ENCODE measurements at places on chromosomes 7 and 10.

DNA sequence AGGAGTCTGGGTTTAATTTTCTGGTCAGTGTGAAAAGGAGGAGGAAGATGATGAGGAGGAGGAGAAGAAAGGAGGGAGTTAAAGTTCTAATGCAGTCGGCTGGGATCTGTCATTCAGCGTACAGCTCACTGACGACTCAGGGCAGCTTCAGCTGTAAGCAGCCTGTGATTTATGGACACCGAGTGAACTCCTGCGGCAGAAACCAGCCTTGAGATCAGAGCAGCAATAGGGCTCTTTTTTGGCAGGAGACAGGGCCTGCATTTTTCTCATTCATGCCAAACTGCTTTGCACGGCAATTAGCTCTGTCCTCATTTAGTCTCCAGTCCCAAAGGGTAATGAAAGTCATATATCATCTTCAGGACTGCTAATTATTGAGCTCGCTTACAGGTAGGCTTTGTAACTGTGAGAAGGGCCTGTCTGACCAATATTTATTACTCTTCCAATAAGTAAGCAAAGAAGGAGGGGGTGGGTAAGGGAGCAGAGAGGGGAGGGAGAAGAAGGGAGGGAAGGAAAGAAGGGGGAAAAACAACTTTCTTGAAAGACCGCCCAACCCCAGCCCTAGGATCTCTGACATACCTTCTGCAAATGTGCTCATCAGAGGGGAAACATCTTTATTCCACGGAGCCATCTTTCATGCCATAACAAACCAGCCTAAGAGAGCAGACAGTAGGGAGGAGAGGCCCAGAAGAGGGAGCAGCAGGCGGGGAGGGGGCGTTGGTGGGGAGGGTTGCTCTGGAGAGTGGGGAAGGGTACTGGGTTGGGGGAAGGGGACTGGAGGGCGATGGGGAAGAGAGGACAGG is 48.1 kb upstream of the COMTD1 start:
- DNase-seq = no peak

DNA sequence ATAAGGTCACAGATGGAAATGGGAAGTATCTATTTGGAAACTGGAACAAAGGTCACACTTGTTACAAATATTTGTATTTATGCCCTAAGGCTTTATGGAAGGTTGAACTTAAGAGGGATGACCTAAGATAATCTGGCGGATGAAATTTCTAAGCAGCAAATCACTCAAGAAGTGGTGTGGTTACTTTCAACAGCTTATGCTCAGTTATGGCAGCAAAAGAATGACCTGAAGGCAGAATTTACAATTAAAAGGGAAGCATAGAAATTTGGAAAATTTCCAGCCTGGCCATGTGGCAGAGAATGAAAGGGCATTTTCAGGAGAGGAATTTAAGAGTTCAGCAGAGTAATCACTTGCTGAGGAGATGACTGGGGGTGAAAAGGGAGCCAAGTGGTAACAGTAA is 95.8 kb upstream of the TNS3 start:
- no peak for DNase-seq

DNA sequence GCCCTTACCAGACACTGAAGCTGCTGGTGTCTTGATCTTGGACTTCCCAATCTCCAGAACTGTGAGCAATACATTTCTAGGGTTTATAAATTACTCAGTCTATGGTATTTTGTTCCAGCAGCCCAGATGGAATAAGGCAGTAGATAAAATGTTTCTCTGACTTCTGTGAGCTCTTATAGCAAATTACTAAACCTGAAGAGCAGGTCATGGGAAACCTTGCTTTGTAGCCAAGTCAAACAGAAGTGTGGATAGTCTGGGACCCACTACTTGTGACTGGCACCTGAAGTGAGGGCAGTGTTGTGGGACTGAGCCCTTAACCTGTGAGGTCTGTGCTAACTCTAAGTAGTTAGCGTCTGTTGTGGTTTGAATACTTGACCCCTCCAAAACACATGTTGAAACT is 4.6 kb upstream of the TBRG4 start:
- no peak for DNase-seq

GRCh38 chr7:2016761-2017480 is 215.8 kb downstream of the MAD1L1 start:
- no peak for DNase-seq

GRCh38 chr7:143892527-143893300 is 9.3 kb downstream of the TCAF1 start:
- peak; percentile 59 for DNase-seq

GRCh38 chr10:76644476-76644875 is 993.1 kb downstream of the KCNMA1 start:
- DNase-seq = no peak

GRCh38 chr7:42617806-42618457 is 293.9 kb downstream of the C7orf25 start:
- no peak for DNase-seq

DNA sequence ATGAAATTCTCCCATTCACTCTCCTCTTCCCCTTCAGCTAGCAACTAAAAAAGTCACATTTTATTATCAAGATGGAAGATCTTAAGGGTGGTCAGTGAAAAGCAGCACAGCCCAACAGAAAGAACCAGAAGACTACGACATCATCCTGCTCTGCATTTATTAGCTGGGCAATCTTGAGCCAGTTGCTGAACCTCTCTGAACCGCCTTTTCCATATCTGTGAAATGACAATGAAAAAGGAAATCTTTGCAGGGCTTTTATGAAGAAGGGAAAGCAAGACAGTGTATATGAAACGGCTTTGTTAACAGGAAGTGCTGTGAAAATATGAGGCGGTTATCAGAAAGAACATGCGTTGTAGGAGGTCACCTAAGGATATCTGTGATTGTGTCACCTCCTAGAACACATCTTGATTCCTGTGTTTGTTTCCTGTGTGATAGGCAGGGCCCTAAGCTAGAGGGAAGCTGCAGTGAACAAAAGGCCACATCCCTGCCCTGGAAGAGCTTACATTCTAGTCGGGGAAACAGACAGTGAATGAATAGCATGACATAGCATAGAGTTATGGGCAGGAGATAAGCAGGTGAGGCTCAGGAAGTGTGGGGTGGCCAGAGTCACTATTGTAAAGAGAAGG is 36.0 kb upstream of the KCNMA1 start:
- no peak for DNase-seq

DNA sequence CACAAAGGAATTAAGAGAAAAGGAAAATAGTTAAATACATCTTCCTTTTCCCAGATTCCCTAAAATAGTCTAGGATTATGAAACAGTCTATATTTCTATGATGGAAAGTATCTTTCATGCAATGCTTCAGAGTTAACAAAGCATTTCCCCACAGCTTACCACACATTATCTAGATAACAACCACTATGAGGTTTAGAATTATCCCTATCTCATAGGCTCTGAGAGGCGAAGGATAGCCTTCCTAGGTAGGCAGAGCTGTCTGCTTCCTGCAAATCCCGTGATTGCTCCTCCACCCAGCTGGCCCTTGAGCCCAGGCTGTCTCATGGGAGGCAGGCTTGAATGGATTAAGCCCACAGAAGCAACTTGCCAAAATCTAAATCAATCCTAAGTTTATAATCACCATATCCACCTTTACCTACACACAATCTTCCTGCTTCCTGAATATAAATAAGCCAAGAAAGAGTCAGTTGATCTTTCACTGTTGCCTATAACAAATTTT is 321.4 kb upstream of the AOAH start:
- DNase-seq = peak; percentile 23

GRCh38 chr7:124171068-124171467 is 138.2 kb upstream of the TMEM229A start:
- no peak for DNase-seq

DNA sequence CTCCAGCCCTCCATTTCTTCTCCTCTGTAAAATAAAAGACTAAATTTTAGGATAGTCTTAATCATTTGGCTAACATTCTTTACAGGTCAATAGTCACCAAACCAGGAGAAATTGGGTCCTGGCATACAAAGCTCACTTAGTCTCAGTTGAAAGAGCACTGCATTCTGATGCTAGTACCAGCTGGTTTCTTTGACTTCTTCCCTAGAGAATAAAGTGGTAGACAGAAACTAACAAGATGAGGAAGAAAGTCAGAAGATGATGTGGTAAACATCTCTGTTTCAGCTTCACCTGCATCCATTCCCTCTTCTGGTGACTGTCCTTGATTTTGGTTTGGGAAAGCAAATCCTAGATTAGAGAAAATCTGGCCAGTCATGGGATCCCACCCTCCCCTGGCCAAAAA is 37.2 kb downstream of the NKX2-3 start:
- no peak for DNase-seq

GRCh38 chr7:108486291-108486966 is 30.2 kb upstream of the NRCAM start:
- peak; percentile 9 for DNase-seq

- no peak for DNase-seq
These were observed 16.2 kb downstream of the ATG9B start for GRCh38 chr7:151008143-151008510.

- DNase-seq = no peak
These were observed 483.0 kb downstream of the MAGI2 start for GRCh38 chr7:78970440-78970916.

- DNase-seq = no peak
These were observed 16.0 kb downstream of the TWIST1 start for GRCh38 chr7:19101472-19101871.

- DNase-seq = no peak
These were observed 91.0 kb downstream of the SLC16A9 start for GRCh38 chr10:59618666-59619065.

DNA sequence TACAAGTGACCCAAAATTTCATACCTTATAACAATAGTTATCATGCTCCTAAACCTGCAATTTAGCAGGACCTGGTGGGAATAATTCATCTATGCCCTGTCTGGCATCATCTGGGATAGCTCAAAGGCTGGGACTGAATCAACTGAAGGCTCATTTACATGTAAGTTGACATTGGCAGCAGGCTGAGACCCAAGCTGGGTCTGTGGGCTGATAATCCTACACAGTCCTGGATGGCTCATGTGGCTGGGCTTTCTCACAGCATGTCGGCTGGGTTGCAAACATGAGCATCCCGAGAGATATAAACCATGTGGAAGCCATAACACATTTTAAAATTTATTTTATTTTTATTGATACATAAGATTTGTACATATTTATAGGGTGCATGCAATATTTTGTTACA is 19.5 kb upstream of the ABCB5 start:
- DNase-seq = no peak

DNA sequence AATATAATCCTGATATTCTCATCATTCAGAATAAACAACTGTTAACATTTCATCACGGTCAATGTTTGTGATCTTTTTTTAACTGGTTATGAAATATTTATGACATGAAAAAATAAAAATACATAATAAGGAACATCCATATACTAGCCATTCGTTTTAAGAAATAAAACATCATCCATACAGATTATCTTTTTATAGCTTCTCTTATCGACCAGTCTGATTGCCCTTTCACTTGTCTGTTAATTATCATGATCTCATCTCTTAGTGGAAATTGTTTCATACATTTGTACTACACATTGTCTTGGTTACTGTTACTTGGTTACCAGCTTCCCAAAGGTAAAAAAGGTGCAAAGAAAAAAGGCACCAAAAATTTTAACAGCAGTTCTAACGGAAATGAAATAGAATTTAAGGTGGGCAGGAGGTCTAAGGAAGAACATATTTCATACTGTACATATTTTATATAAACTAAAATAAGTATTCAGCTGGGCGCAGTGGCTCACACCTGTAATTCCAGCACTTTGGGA is 8.4 kb downstream of the ARHGAP21 start:
- no peak for DNase-seq

GRCh38 chr7:2719007-2719406 is 31.0 kb downstream of the AMZ1 start:
- peak; percentile 40 for DNase-seq

DNA sequence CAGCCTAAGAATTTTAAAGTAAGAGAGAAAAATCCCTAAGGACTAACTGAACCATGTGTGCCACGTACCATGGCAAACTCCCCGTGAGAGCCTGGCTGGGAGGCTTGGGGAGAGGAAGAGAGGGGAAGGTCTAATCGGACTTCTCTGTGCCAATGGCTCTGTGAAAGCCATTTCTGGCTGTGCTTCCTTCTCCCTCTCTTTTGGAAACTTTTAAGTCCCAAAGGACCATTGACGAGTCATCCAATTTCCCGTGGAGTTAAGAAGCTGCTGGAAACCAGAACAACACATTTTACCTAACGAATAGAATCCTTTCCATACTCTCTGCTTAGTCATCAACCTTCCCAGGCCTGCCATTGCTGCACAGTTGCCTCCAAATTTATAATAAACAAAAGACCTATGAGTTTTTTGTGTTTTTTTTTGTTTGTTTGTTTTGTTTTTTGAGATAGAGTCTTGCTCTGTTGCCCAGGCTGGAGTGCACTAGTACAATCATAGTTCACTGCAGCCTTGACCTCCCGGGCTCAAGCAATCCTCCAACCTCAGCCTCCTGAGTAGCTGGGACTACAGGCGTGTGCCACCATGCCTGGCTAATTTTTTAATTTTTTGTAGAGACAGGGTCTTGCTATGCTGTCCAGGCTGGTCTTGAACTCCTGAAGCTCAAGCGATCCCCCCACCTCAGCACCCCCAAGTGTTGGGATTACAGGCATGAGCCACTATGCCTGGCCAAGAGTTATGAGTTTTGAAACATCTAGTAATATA is 13.2 kb downstream of the LAMB1 start:
- DNase-seq = no peak
